Activated CD4-positive, alpha-beta T cell treated with anti-CD3 and anti-CD28 coated beads, Interleukin-2, amount 10 ng/mL, durations not matched to agents 7 days and 5 days (primary cell): ENCODE measurements at places on chromosomes 5 and 9. TPM values are rescaled to one million over a fixed set of nuclear protein-coding genes. Genes with fewer than 3 reads are reported as not detected.

GRCh38 chr9:16112116-16112515, 559.3 kb downstream of the CCDC171 start:
- no peak for DNase-seq
- H3K27ac ChIP-seq = no peak overlapping the region
- H3K4me3 ChIP-seq = no peak overlapping the region

The SLC45A2 gene
- 0.19 TPM for total RNA-seq

GRCh38 chr9:31612336-31613030, 772.0 kb upstream of the ACO1 start:
- no peak overlapping the region for H3K4me3 ChIP-seq
- no peaks in the 10 kb centered on the region for H3K27me3 ChIP-seq
- H3K4me1 ChIP-seq = no peaks in the 10 kb centered on the region
- DNase-seq = no peak

DNA sequence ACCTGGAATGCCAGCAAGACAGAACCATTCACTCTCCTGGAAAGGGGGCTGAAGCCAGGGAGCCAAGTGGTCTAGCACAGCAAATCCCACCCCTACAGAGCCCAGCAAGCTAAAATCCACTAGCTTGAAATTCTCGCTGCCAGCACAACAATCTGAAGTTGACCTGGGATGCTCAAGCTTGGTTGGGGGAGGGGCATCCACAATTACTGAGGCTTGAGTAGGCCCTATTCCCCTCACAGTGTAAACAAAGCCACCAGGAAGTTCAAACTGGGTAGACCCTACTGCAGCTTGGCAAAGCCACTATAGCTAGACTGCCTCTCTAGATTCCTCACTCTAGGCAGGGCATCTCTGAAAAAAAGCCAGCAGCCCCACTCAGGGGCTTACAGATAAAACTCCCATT, 17.3 kb downstream of the RIGI start:
- peaks cover 19% of the 10 kb centered on the region for H3K36me3 ChIP-seq
- no peak for DNase-seq
- H3K27ac ChIP-seq = no peak overlapping the region
- peaks cover 40% of the 10 kb centered on the region for H3K4me1 ChIP-seq
- H3K27me3 ChIP-seq = no peaks in the 10 kb centered on the region
- no peak overlapping the region for H3K4me3 ChIP-seq

GRCh38 chr9:71681708-71682272, 86.5 kb downstream of the CEMIP2 start:
- DNase-seq = no peak
- no peak overlapping the region for H3K27ac ChIP-seq
- H3K36me3 ChIP-seq = peaks cover 38% of the 10 kb centered on the region
- H3K27me3 ChIP-seq = no peaks in the 10 kb centered on the region

The PCDHB14 gene
- not detected for total RNA-seq

- H3K4me3 ChIP-seq = no peak overlapping the region
- no peaks in the 10 kb centered on the region for H3K27me3 ChIP-seq
- no peak overlapping the region for H3K27ac ChIP-seq
Measured at GRCh38 chr5:67728326-67728890, 487.1 kb upstream of the PIK3R1 start.

DNA sequence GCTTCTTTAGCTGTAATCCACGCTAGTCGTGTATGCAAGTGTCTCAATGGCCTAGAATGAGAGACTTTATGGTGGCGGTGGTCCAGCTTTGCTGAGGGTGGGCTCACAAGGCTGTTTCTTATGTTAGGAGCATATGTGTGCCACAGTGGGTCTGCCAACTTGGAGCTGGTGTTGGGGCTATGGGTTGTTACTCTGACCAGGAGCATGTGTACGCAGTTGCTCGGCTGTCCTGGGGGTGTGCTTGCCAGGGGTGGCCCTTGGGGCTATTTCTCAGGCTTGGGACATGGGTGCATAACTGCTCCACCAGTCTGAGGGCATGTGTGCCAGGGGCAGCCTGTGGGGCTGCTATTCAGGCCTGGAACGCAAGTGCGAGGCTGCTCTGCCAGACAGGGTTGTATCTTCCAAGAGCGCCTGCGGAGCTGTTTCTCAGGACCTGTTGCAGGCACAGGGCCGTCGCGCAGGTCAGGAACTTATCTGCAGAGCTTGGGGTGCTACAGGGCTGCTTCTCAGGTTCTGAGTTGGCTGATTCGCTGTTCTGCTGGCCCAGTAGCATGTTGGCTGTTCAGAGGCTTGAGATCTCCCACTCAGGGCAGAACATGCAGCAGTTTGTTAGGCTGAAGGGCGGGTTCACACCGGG, 187.9 kb upstream of the TLX3 start:
- H3K27me3 ChIP-seq = peaks cover 2% of the 10 kb centered on the region
- no peaks in the 10 kb centered on the region for H3K36me3 ChIP-seq
- no peaks in the 10 kb centered on the region for H3K4me1 ChIP-seq
- no peak overlapping the region for H3K4me3 ChIP-seq
- no peak for DNase-seq

The LCN9 gene
- total RNA-seq = not detected

DNA sequence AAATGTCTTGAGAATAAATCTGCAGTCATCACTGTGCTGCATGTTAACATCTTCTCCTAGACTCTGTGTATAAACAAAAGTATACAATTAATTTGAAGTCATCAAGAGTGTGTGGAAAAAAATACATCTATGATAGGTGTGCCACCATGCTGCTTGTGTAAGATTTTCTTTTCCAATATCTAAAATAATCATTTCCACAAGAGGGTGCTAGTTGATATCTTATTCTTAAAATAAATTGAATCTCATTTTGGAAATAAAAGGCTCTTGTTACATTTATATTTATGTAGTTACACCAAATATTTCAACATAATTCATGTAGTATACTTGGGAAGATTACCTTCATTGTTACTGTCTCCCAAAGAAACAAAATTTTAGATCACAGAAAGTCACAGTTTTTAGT, 14.1 kb upstream of the MOCS2 start:
- H3K36me3 ChIP-seq = no peaks in the 10 kb centered on the region
- peaks cover 2% of the 10 kb centered on the region for H3K27me3 ChIP-seq
- no peak for DNase-seq
- no peak overlapping the region for H3K4me3 ChIP-seq

- peaks cover 42% of the 10 kb centered on the region for H3K27me3 ChIP-seq
- peaks cover 2% of the 10 kb centered on the region for H3K36me3 ChIP-seq
- no peak for DNase-seq
Measured at GRCh38 chr5:80034962-80035821, at the start of gene THBS4. Gene THBS4, plus strand, starts transcription at chr5:80035348. Its CDS starts 190 bp downstream, at chr5:80035538.

DNA sequence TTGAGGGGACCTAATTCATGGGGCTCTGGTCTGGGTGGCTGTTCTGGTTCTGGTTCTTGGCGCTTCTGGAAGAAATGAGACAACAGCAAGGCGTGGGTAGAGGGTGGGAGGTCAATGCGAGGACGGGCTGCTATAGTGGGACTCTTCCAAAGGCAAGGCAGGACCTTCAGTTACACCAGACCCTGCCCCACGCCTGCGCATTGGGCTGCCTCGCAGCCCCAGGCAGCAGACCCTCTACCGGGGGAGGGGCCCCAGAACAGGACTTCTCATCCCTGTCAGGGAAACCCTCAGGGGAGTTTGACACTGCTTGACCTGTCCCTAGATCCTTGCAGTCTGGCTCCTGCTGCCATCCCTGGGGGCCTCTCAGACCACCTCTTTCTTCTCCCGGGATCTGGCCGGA, 18.5 kb downstream of the CCDC69 start:
- DNase-seq = no peak
- H3K4me1 ChIP-seq = peaks cover 50% of the 10 kb centered on the region
- no peak overlapping the region for H3K4me3 ChIP-seq
- no peaks in the 10 kb centered on the region for H3K27me3 ChIP-seq

The TNFSF15 gene
- total RNA-seq = 2.0 TPM

GRCh38 chr9:114478871-114479270, 26.4 kb downstream of the WHRN start:
- H3K36me3 ChIP-seq = no peaks in the 10 kb centered on the region
- no peaks in the 10 kb centered on the region for H3K27me3 ChIP-seq
- no peak for DNase-seq
- H3K27ac ChIP-seq = no peak overlapping the region
- H3K4me3 ChIP-seq = no peak overlapping the region
- peaks cover 18% of the 10 kb centered on the region for H3K4me1 ChIP-seq

GRCh38 chr5:132296412-132297016, 2.3 kb downstream of the SLC22A4 start:
- no peak overlapping the region for H3K27ac ChIP-seq
- no peak overlapping the region for H3K4me3 ChIP-seq
- no peak for DNase-seq
- peaks cover 7% of the 10 kb centered on the region for H3K27me3 ChIP-seq
- peaks cover 24% of the 10 kb centered on the region for H3K4me1 ChIP-seq

GRCh38 chr9:111034898-111035539, 3.3 kb downstream of the LPAR1 start:
- no peak for DNase-seq
- peaks cover 45% of the 10 kb centered on the region for H3K27me3 ChIP-seq
- no peaks in the 10 kb centered on the region for H3K36me3 ChIP-seq
- H3K4me3 ChIP-seq = no peak overlapping the region
- H3K27ac ChIP-seq = no peak overlapping the region
- peaks cover 9% of the 10 kb centered on the region for H3K4me1 ChIP-seq

The AK8 gene
- not detected for total RNA-seq

GRCh38 chr5:68962757-68963484, 130.9 kb upstream of the SLC30A5 start:
- no peak overlapping the region for H3K27ac ChIP-seq
- H3K27me3 ChIP-seq = no peaks in the 10 kb centered on the region
- peak; percentile 9 for DNase-seq
- no peaks in the 10 kb centered on the region for H3K36me3 ChIP-seq

DNA sequence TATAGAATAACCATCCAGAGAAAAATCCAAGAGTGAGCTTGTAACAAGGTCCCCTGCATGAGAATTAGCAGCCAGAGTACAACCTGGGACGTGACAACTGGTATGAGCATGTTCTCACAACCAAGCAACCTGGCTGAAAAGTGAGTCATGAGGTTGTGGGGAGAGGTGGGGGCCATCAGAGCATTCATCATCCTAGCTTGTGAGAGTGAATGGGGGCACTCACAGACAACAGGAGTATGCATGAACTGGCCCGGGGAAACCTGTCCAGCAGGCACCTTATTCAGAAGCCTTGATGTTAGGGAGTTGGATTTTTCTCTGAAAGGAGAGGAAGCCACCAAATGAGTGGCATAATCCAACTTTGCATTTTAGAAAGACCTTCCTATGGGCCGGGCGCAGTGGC, 113.0 kb downstream of the FRMD3 start:
- DNase-seq = no peak
- no peaks in the 10 kb centered on the region for H3K27me3 ChIP-seq
- H3K27ac ChIP-seq = no peak overlapping the region
- no peak overlapping the region for H3K4me3 ChIP-seq
- no peaks in the 10 kb centered on the region for H3K36me3 ChIP-seq
- no peaks in the 10 kb centered on the region for H3K4me1 ChIP-seq

GRCh38 chr9:120531683-120532300, 48.2 kb downstream of the CDK5RAP2 start:
- H3K27me3 ChIP-seq = no peaks in the 10 kb centered on the region
- DNase-seq = peak; percentile 24
- H3K4me1 ChIP-seq = peaks cover 11% of the 10 kb centered on the region
- H3K27ac ChIP-seq = no peak overlapping the region
- H3K4me3 ChIP-seq = no peak overlapping the region

The PCDHGB1 gene
- not detected for total RNA-seq

The TRIP13 gene
- total RNA-seq = 33.4 TPM

- H3K27me3 ChIP-seq = no peaks in the 10 kb centered on the region
- H3K36me3 ChIP-seq = no peaks in the 10 kb centered on the region
- no peaks in the 10 kb centered on the region for H3K4me1 ChIP-seq
- H3K4me3 ChIP-seq = no peak overlapping the region
- H3K27ac ChIP-seq = no peak overlapping the region
Measured at GRCh38 chr9:69136779-69137178, 37.3 kb upstream of the TJP2 start.

The PCDHGB2 gene
- 0.10 TPM for total RNA-seq

- H3K36me3 ChIP-seq = peaks cover 20% of the 10 kb centered on the region
- peaks cover 55% of the 10 kb centered on the region for H3K4me1 ChIP-seq
- H3K27me3 ChIP-seq = no peaks in the 10 kb centered on the region
- no peak overlapping the region for H3K27ac ChIP-seq
- DNase-seq = no peak
Measured at GRCh38 chr9:128091144-128091543, 23.1 kb downstream of the SLC25A25 start.

GRCh38 chr9:134687556-134687955, 46.0 kb downstream of the COL5A1 start:
- no peak overlapping the region for H3K27ac ChIP-seq
- no peaks in the 10 kb centered on the region for H3K4me1 ChIP-seq
- H3K36me3 ChIP-seq = no peaks in the 10 kb centered on the region

DNA sequence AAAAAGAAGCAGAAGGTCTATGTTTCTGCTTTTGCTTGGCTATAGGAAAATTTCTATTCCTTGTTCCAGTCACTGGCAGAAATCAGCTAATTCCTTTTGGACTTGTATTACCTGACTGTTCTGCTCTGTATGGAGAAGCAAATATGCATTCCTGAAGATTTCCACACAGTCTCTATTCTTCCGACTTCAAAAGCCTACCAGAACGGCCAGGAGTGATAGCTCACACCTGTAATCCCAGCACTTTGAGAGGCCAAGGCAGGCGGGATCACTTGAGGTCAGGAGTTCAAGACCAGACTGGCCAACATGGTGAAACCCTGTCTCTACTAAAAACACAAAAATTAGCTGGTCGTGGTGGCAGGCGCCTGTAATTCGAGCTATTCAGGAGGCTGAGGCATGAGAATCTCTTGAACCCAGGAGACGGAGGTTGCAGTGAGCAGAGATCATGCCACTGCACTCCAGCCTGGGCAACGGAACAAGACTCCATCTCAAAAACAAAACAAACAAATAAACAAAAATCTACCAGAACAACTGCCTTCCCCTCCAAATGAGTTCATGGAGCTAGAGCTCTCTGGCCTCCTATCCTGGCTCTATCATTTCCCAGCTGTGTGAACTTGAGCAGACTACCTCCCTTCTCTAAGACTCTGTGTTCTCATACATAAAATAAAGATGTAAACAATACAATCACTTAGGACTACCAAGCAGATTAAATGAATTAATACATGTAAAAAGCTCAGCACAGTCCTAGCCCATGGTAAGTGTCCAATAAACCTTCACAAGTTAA, 17.0 kb downstream of the MYO10 start:
- no peaks in the 10 kb centered on the region for H3K4me1 ChIP-seq
- no peak overlapping the region for H3K27ac ChIP-seq
- no peaks in the 10 kb centered on the region for H3K36me3 ChIP-seq
- no peaks in the 10 kb centered on the region for H3K27me3 ChIP-seq

The TNC gene
- 0.12 TPM for total RNA-seq

DNA sequence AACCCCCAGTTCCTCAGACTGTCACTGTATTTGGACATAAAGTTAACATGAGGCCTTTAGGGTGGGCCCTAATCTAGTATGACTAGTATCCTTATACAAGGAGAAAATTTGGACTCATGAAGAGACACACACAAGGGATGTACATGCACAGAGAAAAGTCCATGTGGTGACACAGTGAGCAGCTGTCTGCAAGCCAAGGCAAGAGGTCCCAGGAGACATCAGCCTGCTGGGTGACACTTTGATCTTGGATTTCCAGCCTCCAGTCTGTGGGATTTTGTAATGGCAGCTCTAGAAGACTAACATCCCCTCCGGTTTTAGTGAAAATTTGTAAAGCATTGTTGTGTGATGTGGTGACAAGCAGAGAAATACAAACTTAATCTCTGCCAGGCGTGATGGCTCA, 66.1 kb downstream of the RAI14 start:
- no peak overlapping the region for H3K27ac ChIP-seq
- no peaks in the 10 kb centered on the region for H3K27me3 ChIP-seq
- H3K36me3 ChIP-seq = no peaks in the 10 kb centered on the region
- H3K4me3 ChIP-seq = no peak overlapping the region

GRCh38 chr9:105313238-105313637, 68.8 kb downstream of the SLC44A1 start:
- no peaks in the 10 kb centered on the region for H3K4me1 ChIP-seq
- no peak overlapping the region for H3K27ac ChIP-seq
- DNase-seq = no peak
- peaks cover 2% of the 10 kb centered on the region for H3K36me3 ChIP-seq
- H3K4me3 ChIP-seq = no peak overlapping the region

The CNTLN gene
- total RNA-seq = 1.5 TPM
